A549 treated with CORT108297 at 1 μM for 4 hours (cell line): ENCODE measurements at places on chromosomes 3 and 15. TPM values are rescaled to one million over a fixed set of nuclear protein-coding genes. Genes with fewer than 3 reads are reported as not detected.

The CNTN3 gene
- total RNA-seq, result not detected in 5 replicates

The ADCY5 gene
- total RNA-seq, result 0.10 to 0.55 TPM (median 0.18 TPM) in 5 replicates

The SLC4A7 gene
- total RNA-seq, result 10.2 to 26.2 TPM (median 20.4 TPM) in 5 replicates

The CHRNA7 gene
- 2.4 to 4.8 TPM (median 4.2 TPM) in 5 replicates for total RNA-seq

The LMOD3 gene
- total RNA-seq, result not detected in 5 replicates

The KLF15 gene
- total RNA-seq, result 0.06 to 0.11 TPM (median 0.10 TPM) in 5 replicates

The KNG1 gene
- total RNA-seq, result 0.07 TPM in 1 of 5 replicates, not detected in the others

The SKOR1 gene
- total RNA-seq, result 0.02 to 0.05 TPM (median 0.04 TPM) in 4 of 5 replicates, not detected in the other

The LDHAL6B gene
- not detected in 5 replicates for total RNA-seq

The PAK6 gene
- 0.15 to 0.39 TPM (median 0.22 TPM) in 5 replicates for total RNA-seq
